CD4-positive, alpha-beta T cell treated with Interleukin-6 at 100 ng/mL for 8 hours (primary cell): ENCODE measurements at places on chromosomes 3 and 15.

DNA sequence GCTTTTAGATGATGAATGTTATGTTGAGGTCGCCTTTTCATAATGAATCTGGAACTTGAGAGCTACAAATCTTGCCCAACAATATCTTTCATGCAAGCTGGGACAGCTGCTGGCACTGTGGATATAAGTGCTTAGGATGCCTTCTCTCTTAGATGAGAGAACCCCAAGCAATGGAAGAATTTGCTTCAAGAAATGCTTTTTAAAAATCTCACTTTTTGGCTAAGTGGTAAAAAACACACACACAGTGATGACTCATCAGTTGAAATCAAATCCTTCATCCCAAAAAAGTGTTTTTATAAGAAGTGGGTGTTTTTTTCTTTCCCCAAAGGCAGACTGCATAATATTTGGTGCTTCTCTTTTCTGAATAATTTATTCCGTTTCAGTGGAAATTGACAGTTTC, 38.4 kb upstream of the GALNT15 start:
- no peak for DNase-seq

GRCh38 chr3:168121184-168122017, 25.7 kb upstream of the GOLIM4 start:
- no peak for DNase-seq

- DNase-seq = no peak
Observed at GRCh38 chr15:80852676-80853075, 73.5 kb downstream of the CEMIP start.

DNA sequence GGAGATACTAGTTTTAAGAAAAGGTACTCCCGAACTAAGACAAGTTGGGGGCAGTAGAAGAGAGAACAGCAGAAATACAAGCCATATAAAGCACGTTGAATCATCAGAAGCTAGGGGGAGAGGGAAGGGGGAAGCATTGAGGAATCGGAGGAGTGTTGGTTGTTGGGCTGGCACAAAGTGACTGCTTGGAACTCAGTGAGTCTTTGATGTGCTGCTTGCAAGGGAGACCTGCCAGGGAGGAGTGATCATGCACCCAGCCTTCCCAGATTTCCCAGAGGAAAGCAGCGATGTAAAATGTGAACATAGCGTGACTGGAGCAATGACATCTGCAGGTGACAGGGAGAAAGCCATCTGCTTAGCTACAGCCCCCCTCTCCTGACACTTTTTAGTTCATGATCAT, 192.4 kb upstream of the IL12A start:
- DNase-seq = no peak

DNA sequence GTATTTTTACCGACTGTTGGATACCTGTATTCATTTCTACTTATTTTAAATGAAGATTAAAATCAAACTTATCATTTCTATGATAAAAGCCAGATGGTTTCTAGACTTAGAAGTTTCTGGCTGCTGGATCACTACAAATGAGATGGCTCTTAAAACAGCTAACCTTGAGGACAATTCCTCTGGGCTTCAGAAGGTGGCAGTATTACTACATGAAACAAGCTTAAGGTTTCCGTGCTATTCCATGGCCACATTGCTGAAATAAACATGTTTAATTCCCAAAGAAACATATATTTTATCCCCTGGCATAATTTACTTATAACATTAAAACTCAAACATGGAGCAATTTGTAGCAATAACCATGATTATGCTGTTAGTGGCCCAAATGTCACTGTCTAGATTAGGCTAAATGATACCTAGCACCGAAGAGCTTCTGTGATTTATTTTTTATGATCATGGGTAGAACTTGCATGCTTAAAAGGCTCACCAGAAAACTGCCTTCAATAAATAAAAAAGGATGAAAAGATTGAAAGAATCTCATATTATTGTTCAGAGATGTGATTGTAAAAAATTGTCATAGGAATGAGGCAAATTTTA, 204.0 kb upstream of the NANOGP8 start:
- no peak for DNase-seq

DNA sequence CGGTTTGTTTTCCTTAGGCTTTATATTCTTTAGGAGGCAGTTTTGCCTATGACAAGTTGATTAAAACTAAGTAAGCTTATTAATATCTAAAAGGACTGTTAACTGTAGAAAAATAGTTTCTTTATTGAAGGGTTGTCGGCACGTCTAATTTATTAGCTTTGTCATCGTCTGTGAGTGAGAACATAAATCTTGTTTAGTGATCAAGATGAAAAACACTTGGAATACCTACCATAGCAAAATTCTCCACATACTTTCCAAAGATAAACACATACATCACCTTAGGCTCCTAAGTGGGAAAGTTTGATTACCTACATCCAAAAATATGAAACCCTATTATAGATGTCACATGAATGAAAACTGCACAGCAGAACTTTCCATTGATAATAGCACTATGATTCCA, 139.1 kb upstream of the BNIP2 start:
- DNase-seq = no peak

DNA sequence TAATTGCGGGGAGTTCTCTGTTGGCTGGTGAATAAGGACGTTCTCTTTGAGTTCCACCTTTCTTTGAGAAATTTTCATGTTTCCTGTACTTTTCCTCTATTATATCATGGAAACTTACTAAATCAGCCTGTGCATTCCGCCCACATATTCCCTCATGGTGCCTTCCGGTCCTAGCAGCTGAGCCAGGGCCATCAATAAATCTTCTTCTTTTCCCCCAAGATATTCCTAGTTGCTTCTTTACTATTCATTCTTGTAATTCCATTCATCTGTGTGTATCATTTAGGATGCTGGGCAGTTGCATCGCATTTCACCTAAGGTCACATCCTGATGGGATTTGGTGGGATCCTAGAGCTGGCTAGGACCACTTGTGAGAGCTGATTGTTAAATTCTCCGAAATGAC, 139.2 kb downstream of the RBMS3 start:
- DNase-seq = no peak

GRCh38 chr3:52349611-52350395, 33.7 kb downstream of the DNAH1 start:
- no peak for DNase-seq

DNA sequence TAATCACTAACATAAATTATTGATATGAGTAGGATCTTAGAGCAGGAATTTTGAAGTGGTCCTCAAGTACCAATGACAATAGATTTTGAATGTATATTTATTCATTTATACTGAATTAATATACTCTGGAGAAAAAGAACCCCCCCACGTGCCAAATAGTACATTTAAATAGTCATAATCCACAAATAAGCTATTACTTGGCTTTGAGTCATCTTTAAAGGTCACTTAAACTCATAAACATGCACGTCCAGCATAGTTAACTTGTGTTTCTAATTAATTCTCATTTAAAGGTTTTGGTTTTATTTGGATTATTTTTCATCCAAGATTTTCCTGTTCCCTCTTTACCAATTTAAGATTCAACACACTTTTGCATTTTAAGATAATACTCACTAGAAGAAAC, 35.1 kb downstream of the FGF7 start:
- DNase-seq = no peak

GRCh38 chr15:91965501-91966193, 112.1 kb downstream of the SLCO3A1 start:
- DNase-seq = no peak

- DNase-seq = no peak
Observed at GRCh38 chr3:85783291-85783690, 824.5 kb downstream of the CADM2 start.

- no peak for DNase-seq
Observed at GRCh38 chr15:101504866-101505609, 15.5 kb upstream of the PCSK6 start.
